ENCODE measurements at places on chromosomes 4 and X.

GRCh38 chrX:105894721-105895120, 72.4 kb downstream of the NRK start:
- no peak for DNase-seq

- DNase-seq: no peak
Observed at GRCh38 chrX:100863326-100863864, 10.8 kb downstream of the NOX1 start.

- no peak for DNase-seq
Observed at GRCh38 chr4:18034099-18034498, 12.5 kb upstream of the LCORL start.

DNA sequence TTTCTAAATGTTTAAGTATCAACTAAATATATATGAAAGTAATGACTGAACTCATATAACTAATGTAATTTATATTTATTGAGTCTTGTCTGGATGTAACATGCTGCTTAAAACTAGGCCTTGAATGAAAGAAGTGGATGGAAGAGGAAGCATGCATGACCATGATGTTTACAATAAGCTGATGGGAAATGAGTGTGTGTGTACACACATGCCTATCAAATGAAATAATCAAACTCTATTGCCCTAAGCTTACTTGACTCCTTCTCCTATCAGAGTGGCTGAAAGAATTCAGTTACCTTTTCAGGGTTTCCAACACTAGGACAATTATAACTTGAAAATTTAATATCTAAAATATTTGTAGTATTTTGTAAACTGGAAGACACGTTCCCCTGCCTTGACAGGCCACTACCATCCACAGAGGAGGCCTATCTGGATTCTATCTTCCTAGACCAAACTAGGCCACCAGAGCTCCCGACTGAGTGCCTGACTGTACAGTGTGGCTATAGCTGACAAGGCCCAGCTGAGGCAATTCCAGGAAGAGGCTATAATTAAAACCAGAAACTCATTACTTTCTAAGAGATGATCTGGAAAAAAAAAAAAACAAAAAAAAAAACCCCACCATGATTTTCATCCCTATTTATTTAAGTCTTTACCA, 7.6 kb downstream of the ARSJ start:
- no peak for DNase-seq

DNA sequence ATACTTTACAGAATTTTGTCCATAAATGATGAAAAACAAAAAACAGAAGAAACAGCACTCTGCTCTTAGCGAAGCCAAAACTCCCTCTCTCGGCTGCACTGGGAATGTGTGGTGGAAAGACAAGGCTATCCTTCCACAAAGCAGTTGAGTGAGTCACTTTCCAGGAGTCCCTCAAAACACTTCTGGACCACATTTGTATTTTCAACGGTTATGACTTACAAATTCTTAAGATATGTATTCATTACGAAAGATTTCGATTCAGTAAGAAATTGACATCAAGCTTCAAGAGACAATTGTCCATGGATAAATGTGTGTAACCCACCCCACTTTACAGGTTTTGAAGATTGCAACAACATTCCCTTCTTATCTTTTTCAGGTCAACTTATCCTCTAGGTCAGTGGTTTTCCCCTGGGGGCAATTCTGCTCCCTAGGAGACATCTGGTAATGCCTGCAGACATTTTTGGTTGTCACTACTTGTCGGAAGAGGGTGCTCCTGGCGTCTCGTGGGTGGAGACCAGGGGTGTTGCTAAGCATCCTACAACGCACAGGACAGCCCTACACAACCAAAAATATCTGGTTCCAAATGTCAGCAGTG, 66.7 kb upstream of the MTNR1A start:
- no peak for DNase-seq

DNA sequence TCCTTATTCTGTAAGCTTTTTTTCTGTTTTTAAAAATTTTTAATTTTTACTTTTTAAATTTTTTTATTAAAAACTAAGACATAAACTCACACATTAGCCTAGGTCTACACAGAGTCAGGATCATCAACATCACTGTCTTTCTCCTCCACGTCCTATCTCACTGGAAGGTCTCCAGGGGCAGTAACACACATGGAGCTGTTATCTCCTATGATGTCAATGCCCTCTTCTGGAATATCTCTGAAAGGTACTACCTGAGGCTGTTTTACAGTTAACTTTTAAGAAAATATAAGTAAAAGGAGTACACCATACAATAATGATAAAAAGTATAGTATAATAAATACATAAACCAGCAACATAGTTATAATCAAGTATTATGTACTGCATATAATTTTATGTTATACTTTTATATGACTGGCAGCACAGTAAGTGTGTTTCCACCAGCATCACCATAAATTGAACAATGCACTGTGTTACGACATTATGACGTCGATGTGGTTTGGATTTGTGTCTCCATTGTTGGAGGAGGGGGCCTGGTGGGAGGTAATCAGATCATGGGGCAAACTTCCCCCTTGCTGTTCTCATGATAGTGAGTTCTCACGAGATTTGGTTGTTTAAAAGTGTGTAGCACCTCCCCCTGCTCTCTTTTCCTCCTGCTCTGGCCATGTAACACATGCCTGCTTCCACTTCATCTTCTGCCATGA, 21.3 kb downstream of the IL15 start:
- DNase-seq: no peak

GRCh38 chrX:142977128-142977914, 48.4 kb upstream of the SPANXN4 start:
- no peak for DNase-seq

- DNase-seq: no peak
Observed at GRCh38 chr4:181529537-181529936, 713.7 kb upstream of the TENM3 start.

DNA sequence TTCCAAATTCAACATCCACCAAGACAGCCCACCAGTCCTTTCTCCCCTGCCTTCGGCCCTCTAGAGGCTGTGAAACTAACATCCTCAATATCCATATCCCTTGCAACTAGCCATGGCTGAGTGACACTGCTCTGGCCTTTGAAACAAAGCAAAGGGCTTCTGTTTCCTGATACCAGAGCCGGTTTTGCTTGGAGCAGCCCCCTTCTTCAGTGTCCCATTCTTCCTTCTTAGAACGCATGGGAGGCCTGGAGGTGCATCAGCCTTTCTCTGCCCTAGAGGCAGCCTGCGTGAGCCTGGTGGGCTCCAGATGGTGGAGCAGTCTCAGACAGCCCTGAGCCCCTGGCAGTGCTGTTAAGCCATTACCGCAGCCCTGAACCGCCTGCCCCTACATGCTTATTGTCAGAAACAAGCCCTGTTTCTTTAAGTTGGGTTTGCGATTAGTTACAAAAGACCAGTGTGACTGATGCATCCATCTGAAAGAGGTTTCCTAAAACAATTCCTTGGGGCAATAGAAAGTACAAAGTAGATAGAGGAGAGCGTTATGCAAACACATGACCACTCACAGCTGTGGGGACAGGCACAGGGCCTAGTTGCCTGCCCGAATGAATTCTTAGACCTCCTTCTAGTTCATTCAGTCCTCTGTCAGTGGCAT, 74.1 kb downstream of the EVC start:
- DNase-seq: no peak

DNA sequence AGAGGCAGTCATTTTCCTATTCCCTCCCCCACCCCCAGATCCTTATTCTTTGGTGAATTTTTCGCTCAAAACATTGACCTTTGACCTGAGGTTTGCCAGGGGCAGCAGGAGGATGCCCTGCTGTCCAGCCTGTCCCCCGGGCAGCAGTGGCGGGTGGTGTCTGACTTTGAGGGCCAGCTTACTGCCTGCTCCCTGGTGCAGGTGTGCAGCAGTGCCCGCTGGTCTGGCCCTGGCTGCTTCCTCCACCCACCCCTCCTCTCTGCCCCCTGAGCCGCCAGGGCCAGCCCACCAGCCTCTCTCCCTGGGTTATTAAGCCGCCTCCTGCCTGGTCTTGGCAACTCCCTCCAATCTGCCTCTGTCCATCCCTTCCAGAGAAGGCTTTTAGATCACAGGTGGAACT, 40.8 kb upstream of the GRPEL1 start:
- no peak for DNase-seq

- DNase-seq: no peak
Observed at GRCh38 chr4:81468678-81469077, 3.0 kb downstream of the RASGEF1B start.

GRCh38 chr4:82785611-82786400, 12.8 kb downstream of the SCD5 start:
- no peak for DNase-seq

- no peak for DNase-seq
Observed at GRCh38 chrX:131792789-131793462, 230.2 kb upstream of the STK26 start.

DNA sequence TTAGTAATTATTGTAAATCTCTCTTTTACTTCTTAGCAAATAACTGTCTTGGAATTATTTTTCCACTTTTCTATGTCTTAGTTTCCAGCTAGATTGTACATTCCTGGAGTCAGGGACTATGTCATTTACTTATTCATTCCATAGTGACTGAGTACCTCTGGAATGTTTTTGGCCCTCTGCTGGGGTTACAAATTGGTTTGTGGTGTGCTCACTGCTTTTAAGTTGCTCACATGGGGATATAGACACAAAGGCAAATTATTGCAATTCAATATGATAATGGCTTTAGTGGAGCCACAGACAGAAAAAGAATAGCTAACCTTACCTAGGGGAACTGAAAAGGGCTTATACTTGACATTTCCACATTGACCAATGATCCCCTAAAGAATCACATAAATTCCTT, 63.7 kb upstream of the PDGFRA start:
- no peak for DNase-seq

DNA sequence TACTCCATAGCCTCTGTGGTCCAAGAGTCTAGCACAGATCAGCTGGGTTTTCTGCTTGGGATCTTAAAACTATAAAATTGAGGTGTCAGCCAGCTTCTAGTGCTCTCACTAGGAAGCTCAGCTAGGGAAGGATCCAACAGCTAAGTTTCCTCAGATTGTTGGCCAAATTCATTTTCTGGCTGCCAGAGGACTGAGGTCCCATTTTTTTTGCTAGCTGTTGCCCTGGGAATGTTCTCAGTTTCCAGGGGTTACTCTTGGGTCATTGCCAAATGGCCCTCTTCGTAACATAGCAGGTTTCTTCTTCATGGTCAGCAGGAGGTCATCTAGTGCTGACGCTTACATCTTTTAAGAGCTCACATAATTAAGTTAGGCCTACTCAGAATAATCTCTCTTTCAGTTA, 2178.2 kb downstream of the ARAP2 start:
- DNase-seq: no peak

- DNase-seq: no peak
Observed at GRCh38 chr4:30116401-30116800, 603.8 kb upstream of the PCDH7 start.

GRCh38 chrX:16137416-16138107, 14.2 kb downstream of the GRPR start:
- no peak for DNase-seq

DNA sequence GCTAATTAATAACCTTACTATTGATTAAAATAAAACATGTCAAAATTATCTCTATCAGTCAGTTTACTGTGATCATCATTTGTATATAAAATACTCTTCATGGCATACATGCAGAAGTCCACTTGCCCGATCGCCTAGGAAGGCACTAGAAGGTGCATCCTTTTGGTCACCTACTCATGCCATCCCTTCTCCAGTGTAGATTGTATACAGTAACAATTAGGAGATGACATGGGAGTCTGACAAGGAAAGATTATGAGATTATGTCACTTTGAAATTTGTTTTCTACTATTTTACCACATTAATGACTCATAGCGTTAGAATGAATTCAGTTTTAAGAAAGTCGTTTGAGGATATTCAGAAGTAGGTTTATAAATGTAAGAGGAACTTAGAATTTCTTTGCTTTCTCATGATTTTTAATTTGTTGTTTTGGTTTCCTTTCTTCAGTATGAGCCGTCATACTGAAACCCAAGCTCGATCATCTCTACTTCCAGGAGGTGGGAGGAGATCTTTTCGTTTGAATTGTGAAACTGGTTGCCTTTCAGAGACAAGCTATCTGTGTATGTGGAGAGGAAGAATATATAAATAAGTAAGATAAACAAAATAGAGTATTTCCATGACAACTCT, 51.1 kb upstream of the UNC5C start:
- no peak for DNase-seq

DNA sequence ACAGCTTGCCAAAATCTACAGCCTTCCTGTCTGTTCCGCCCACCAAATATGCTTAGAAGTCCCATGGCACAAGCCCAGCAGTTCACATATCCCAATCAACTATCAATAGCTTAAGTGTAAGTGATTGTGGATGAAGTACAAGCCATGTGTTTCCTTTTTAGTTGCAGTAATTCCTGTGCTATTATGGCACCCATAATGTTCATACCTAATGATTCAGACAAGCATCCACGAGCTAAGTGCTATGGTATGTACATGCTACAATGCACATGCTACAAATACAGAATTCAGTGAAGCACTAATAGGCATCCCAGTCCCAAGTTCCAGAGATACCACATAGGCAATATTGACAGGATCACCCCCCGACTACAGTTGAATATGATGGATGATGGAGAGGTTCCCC, 94.5 kb downstream of the PCDH19 start:
- DNase-seq: no peak

- DNase-seq: no peak
Observed at GRCh38 chr4:160202802-160203201, 1099.9 kb downstream of the RAPGEF2 start.

DNA sequence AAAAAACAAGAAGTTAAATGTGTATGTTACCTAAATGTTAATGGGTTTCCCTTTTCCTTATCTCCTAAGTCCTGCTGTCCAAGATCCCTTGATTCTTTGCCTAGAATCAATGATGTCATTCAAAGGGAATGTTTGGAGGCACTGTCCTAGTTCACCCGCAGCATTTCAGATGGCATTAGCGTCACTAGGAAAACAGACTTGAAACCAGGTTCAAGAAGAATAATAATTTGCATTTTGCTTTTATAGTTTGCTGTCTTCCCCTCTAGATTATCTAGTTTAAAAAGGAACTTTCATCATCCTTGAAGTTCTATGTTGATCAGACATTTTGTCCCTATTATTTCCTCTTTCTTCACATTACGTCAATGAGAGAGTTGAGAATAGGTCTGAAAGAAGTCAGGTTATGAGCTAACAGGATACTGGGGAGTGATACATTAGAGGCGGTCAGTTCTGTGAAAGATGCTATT, 234.1 kb upstream of the PGRMC2 start:
- DNase-seq: no peak

Data from stimulated activated naive CD8-positive, alpha-beta T cell treated with anti-CD3 and anti-CD28 coated beads, Interleukin-15, Interleukin-2, amounts not matched to agents 100 U/mL and 50 U/mL, for 24 hours (primary cell).